Activated CD4-positive, alpha-beta T cell treated with anti-CD3 and anti-CD28 coated beads, Interleukin-2, amount 10 ng/mL, durations not matched to agents 24 days and 14 days (primary cell): ENCODE measurements at places on chromosomes 6 and 20. TPM values are rescaled to one million over a fixed set of nuclear protein-coding genes. Genes with fewer than 3 reads are reported as not detected.

- H3K4me1 ChIP-seq: peaks cover 19% of the 10 kb centered on the region
- H3K27ac ChIP-seq: peak overlapping the region; percentile 94
- peak; percentile 70 for DNase-seq
Observed at GRCh38 chr6:26104457-26105108, 17.4 kb downstream of the HFE start.

DNA sequence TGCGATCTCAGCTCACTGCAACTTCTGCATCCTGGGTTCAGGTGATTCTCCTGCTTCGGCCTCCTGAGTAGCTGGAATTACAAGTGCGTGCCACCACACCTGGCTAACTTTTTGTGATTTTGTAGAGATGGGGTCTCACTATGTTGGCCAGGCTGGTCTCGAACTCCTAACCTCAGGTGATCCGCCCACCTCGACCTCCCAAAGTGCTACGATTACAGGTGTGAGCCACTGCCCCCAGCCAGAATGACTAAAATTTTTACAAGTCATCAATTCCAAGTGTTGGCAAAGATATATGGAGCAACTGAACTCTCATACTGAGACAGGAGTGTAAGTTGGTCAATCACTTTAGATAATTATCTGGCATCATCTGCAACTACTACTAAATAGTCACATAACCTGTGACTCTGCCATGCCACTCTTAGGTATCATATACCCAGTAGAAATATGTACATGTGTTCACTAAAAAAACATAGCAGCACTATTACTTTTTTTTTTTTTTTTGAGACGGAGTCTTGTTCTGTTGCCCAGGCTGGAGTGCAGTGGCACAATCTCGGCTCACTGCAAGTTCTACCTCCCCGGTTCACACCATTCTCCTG, 3.0 kb downstream of the EIF6 start:
- peaks cover 56% of the 10 kb centered on the region for H3K36me3 ChIP-seq
- no peak overlapping the region for H3K27ac ChIP-seq

DNA sequence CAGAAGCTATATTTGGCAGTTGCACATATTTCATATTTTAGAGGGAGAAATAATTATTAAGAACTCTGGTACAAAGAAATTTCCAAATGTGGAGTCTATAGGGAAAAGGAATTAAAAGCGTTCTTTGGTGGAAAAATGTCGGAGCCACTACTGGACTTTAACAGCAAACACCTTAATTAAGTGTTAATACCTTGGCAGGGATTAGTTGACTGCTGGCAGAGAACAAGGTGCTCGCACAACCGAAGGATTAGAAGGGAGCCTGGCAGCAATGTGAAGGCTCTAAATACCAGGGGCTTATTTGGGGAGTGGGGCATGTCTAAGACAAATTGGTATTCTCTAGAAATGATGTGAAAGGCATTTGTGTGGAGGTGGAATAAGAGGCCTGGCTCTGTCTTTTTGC, 98.9 kb downstream of the PAK5 start:
- no peaks in the 10 kb centered on the region for H3K4me1 ChIP-seq
- DNase-seq: no peak
- H3K36me3 ChIP-seq: no peaks in the 10 kb centered on the region

GRCh38 chr6:134020543-134020942, 31.9 kb downstream of the SLC2A12 start:
- no peaks in the 10 kb centered on the region for H3K4me1 ChIP-seq
- peaks cover 10% of the 10 kb centered on the region for H3K27me3 ChIP-seq
- no peaks in the 10 kb centered on the region for H3K36me3 ChIP-seq
- H3K27ac ChIP-seq: no peak overlapping the region

DNA sequence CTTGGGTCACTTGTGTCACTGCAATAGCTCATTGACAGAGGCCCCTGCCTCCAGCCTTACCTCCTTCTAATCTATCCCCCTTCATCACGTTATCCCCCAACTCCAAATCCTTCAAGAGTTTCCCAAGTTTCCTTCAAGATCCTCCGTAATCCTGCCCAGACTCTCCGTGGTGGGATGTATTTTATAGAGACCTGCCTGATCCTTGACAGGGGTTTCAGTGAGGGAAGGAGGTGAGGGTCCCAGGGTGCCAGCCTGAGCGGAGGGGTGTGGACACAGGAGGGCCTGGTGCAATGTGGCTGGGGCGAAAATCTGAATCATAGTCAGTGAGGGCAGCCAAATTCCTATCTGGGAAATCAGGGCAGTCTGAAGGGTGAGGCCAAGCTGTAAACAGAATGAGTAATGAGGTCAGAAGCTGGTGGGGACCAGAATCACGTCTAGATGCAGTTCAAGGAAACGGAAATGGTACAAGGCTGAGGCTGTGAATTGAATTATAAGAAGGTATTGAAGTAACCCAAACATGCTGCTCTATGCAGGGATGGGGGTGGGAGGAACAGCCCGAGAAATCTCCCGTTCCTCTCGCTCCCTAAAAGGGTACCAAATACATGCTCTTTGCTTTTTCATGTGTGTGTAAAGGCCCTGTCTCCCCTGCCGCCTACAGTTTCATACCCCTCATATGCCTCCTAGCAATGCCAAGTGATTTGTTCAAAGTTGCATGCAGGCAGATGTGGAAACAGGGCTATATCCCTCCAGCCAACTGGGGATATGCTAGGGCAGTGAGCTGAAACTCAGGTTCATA, 35.4 kb upstream of the PIM1 start:
- no peak overlapping the region for H3K4me3 ChIP-seq
- no peak for DNase-seq
- peaks cover 28% of the 10 kb centered on the region for H3K4me1 ChIP-seq
- no peaks in the 10 kb centered on the region for H3K36me3 ChIP-seq
- H3K27me3 ChIP-seq: no peaks in the 10 kb centered on the region

- no peak overlapping the region for H3K27ac ChIP-seq
- DNase-seq: no peak
- H3K4me3 ChIP-seq: no peak overlapping the region
- H3K27me3 ChIP-seq: peaks cover 32% of the 10 kb centered on the region
- no peaks in the 10 kb centered on the region for H3K36me3 ChIP-seq
- H3K4me1 ChIP-seq: no peaks in the 10 kb centered on the region
Observed at GRCh38 chr6:168100011-168100802, 21.2 kb upstream of the FRMD1 start.

DNA sequence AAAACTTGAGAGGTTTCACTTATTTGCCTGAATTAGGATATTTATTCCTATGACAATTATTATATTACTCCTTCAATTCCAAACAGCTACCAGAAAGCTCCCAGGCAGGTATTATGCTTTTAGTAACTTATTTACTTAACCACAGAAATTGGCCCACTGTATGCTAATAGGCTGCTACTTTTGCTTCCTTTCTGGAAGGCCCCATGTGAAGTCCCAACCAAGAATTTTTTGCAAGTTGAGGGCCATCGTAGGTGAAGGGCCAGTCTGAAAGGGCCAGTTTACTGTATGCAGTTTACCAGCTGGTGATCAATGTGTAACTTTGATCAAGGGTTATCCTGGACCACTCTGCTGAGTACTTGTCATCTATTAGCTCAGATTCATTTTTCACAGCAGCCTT, 45.0 kb downstream of the EDN1 start:
- peaks cover 2% of the 10 kb centered on the region for H3K27me3 ChIP-seq
- H3K4me3 ChIP-seq: no peak overlapping the region
- no peak for DNase-seq
- peaks cover 2% of the 10 kb centered on the region for H3K4me1 ChIP-seq
- no peaks in the 10 kb centered on the region for H3K36me3 ChIP-seq

- no peak overlapping the region for H3K4me3 ChIP-seq
- H3K27me3 ChIP-seq: no peaks in the 10 kb centered on the region
- peaks cover 2% of the 10 kb centered on the region for H3K36me3 ChIP-seq
- DNase-seq: peak; percentile 78
- H3K27ac ChIP-seq: peak overlapping the region; percentile 83
Observed at GRCh38 chr6:25014791-25015560, 79.2 kb upstream of the RIPOR2 start.

GRCh38 chr6:6331946-6332601, 11.6 kb upstream of the F13A1 start:
- DNase-seq: no peak
- H3K27me3 ChIP-seq: peaks cover 2% of the 10 kb centered on the region
- H3K27ac ChIP-seq: no peak overlapping the region
- H3K4me3 ChIP-seq: no peak overlapping the region
- H3K36me3 ChIP-seq: no peaks in the 10 kb centered on the region
- no peaks in the 10 kb centered on the region for H3K4me1 ChIP-seq

DNA sequence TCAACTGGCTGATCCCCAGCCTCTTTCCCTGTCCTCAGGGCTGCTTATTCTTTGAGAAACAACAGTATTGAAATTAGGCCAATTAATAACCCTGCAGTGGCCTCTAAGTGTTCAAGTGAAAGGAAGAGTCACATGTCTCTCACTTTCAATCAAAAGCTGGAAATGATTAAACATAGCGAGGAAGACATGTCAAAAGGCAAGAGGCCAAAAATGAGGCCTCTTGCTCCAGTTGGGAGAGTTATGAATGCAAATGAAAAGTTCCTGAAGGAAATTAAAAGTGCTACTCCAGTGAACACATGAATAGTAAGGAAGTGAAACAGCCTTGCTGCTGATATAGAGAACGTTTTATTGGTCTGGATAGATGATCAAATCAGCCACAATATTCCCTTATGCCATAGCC, 131.5 kb downstream of the MACROD2 start:
- H3K27me3 ChIP-seq: no peaks in the 10 kb centered on the region
- DNase-seq: no peak
- H3K36me3 ChIP-seq: no peaks in the 10 kb centered on the region
- H3K4me3 ChIP-seq: no peak overlapping the region

DNA sequence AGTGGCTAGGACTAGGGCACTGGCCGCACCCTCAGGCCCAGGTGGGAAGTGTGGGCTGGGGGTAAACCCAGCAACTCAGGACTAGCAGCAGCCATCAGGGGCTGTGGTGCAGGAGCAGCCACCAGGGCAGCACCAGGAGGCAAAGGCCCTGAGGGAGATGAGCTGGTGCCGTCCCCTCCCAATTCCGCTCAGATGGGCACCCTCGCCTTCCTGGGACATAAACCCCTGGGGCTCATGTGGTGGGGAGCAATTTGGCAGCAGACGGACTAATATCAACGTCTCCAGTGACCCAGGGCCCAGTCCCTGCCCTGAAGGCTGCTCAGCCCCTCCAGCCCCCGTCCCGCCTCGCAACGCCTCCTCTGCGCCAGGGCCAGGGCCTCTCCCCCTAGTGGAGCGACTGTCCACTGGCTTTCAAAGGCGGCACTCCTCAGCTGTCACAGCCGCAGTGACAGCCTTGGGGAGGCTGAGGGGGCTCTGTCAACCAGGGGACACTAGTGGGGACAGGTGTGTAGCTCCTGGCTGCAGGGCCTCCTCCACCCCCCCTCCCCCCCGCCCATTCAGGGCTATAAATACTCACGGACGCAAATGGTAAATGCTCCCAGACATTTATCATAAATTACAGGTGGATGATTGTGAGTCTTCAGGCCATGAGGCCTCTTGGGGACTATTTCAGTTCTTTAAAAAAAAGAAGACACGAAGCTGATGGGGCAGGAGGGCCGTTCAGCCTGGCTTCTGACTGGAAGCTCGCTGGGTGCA, 349.9 kb downstream of the ZFAND3 start:
- no peaks in the 10 kb centered on the region for H3K4me1 ChIP-seq
- H3K27ac ChIP-seq: no peak overlapping the region
- H3K27me3 ChIP-seq: no peaks in the 10 kb centered on the region

- H3K27ac ChIP-seq: no peak overlapping the region
- no peak overlapping the region for H3K4me3 ChIP-seq
- DNase-seq: no peak
- H3K4me1 ChIP-seq: no peaks in the 10 kb centered on the region
Observed at GRCh38 chr6:80464901-80465300, 358.4 kb downstream of the BCKDHB start.

- DNase-seq: no peak
- H3K27ac ChIP-seq: no peak overlapping the region
- H3K4me3 ChIP-seq: no peak overlapping the region
- no peaks in the 10 kb centered on the region for H3K36me3 ChIP-seq
Observed at GRCh38 chr6:110101885-110102284, 77.6 kb downstream of the WASF1 start.

- no peak overlapping the region for H3K4me3 ChIP-seq
- H3K27ac ChIP-seq: no peak overlapping the region
- peak; percentile 65 for DNase-seq
- no peaks in the 10 kb centered on the region for H3K36me3 ChIP-seq
Observed at GRCh38 chr6:13194852-13195251, 133.5 kb downstream of the TBC1D7 start.

DNA sequence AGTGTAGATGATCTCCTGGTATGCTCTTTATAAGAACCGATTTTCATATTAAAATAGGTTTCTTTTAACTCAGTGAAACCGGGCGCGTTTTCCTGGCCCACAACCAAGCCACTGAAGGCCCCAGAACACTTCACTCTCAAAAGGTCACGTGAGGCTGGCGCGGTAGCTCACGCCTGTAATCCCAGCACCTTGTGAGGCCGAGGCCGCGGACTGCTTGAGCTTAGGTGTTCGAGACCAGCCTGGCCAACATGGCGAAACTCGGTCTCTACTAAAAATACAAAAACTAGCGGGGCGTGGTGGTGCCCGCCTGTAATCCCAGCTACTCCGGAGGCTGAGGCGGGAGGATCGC, 402 bp upstream of the TAF8 start:
- H3K27me3 ChIP-seq: no peaks in the 10 kb centered on the region
- DNase-seq: no peak
- H3K4me1 ChIP-seq: peaks cover 67% of the 10 kb centered on the region
- H3K4me3 ChIP-seq: peak overlapping the region; percentile 98
- H3K36me3 ChIP-seq: peaks cover 39% of the 10 kb centered on the region

DNA sequence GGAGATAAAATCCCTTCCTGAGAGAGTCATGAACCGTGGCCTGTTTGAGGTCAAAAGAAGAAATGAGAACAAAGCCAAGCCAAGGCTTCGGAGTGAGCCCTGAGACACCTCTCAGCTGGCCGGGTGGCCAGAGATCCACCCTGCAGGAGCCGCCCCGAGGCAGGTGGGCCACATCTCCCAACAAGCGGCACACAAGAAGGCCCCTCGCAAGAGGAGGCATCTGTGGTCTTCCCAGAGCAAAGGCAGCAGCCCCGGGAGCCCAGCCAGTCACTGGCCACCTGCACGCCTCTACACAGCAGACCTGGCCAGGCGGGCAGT, 30.9 kb upstream of the AFDN start:
- no peak for DNase-seq
- H3K36me3 ChIP-seq: no peaks in the 10 kb centered on the region
- no peak overlapping the region for H3K27ac ChIP-seq

DNA sequence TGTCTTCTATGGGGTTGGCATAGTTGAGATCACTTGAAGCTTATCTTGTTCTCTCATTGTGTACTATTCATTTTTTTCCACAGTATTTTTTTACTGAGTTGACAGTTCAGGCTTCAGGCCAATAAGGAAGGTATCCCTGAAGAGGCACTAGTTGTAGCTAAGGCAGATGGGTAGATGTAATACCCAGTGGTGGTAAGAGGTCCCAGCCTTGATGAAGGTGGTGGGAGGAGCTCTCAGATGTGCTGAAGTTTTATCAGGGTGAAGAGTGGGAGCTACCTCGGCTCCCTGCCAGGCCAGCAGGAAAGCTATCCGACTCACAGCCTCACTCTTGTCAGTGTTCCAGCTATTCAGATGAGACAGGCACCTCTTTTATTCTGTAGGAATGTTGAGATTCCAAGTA, 87.7 kb upstream of the UFL1 start:
- H3K4me3 ChIP-seq: no peak overlapping the region
- DNase-seq: no peak
- no peak overlapping the region for H3K27ac ChIP-seq
- no peaks in the 10 kb centered on the region for H3K4me1 ChIP-seq
- no peaks in the 10 kb centered on the region for H3K36me3 ChIP-seq
- no peaks in the 10 kb centered on the region for H3K27me3 ChIP-seq

Gene RSPO4
- not detected in 2 replicates for total RNA-seq

Gene CLIC5
- 1.1 and 2.0 TPM in 2 replicates for total RNA-seq

Gene SIM1
- total RNA-seq: not detected in 2 replicates

Gene SPTLC3
- total RNA-seq: 0.26 and 0.33 TPM in 2 replicates

Gene MEP1A
- not detected in 2 replicates for total RNA-seq

Gene ALDH8A1
- total RNA-seq: 1.2 and 1.7 TPM in 2 replicates

Gene TPMT
- 0.72 and 0.92 TPM in 2 replicates for total RNA-seq

Gene DAAM2
- not detected in 2 replicates for total RNA-seq

Gene PLA2G7
- not detected in 2 replicates for total RNA-seq
